Small intestine (tissue), 16 donors: ENCODE measurements at places on chromosomes 16 and 17. TPM values are rescaled to one million over a fixed set of nuclear protein-coding genes. Genes with fewer than 3 reads are reported as not detected.

DNA sequence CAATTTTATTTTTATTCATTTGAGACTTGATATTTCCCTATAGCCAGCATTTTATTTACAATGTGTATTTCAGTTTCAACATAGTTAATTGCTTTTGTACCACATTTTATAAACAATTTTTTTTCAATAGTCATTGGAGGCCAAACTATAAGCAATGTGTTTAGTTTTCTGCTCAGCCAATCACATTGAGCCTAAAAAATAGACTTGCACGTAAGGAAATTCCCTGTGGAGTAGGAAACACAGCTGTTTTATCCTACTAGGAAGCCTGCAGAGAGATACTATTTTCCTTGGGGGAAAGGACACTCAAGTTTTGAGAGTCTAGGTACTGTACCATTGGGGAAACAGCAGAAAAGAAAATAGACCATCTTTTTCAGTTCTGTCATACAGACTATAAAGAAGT lies 410.2 kb upstream of the GOT2 start:
- no peaks in the 10 kb centered on the region for H3K27me3 ChIP-seq
- no peak for DNase-seq
- H3K36me3 ChIP-seq = no peaks in the 10 kb centered on the region
- H3K4me1 ChIP-seq = no peaks in the 10 kb centered on the region

DNA sequence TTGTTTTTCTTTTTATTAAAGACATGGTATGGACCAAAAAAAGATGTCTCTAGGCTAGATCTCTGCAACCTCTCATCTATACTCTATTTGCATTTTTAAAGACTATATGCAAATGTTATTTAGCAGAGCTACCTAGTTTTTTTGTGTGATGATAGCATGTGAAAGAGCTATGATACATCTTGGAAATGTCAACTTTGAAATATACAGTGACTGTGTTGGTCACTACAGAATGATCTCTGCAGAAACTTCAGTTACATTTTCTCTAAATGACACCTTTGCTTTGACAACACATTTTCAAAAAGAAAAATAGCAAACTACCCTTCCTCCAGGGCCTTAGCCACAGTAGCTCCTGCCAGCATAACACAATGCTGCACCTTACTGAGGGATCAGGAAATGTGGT lies 86.6 kb downstream of the PRKCB start:
- no peak overlapping the region for H3K4me3 ChIP-seq
- no peaks in the 10 kb centered on the region for H3K27me3 ChIP-seq
- no peaks in the 10 kb centered on the region for H3K36me3 ChIP-seq
- no peaks in the 10 kb centered on the region for H3K4me1 ChIP-seq
- no peak for DNase-seq

Gene GRB7
- polyA plus RNA-seq = 13.9 TPM

Gene LPCAT2
- polyA plus RNA-seq = 1.3 TPM

Gene PRSS8
- 225 TPM for polyA plus RNA-seq
